ENCODE measurements at places on chromosomes 6 and 20.

- no peak for DNase-seq
Observed at GRCh38 chr6:23414051-23414445, 712.0 kb upstream of the NRSN1 start.

DNA sequence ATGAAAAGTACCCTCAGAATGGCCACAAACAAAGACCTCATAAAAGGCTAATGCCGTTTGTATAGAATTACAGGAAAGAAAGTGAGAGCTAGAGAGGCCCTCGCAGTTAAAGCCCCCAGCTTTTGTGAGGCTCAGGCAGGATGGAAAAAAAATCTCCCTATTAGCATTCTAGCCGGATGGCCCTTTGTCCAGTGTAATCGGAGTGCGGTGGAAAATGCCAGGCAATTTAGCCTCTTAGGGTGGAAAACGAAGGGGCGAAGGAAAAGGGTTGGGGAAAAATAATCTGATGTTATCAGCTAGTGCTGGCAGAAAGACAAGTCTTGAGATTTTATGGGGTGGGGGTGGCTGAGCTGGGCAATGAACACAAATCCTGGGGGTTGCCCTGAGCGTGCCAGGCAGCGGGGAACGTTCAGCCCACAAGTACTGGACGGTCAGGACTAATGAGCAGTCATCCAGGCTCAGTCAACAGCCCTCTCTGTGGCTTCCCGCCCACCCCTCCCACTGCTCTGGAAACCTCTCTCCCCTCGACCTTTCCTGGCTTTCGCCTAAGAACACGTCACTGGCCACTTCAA is 92.4 kb downstream of the PSMG4 start:
- DNase-seq: no peak

DNA sequence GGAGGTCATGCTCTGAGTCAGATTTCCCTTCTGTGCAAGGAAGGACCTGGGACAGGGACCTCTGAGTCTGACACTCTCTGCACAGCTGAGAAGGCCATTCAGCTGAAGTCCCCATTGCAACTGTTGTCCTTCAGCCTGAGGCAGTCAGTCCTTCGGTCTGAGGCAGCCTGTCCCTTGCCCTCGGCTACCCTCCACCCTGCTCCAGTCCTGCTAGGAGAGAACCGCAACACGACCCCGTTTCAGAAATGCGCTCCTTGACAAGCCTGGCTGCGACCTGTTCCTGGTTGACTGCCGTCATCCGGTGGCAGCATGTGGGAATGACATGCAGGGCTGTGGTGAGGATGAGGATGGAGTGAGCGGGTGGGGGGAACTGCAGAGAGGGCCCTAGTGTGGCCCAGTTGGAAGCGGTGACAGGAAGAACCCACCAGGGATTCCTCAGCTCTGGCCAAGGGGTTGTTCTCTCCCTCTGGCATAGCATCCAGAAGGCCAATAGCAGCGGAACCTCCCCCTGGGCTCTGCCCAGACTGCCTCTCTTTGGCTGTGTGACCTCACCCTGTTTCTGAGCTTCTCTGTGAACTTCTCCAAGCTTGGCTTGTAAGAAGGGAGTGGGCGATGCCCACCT is 40.3 kb upstream of the ANGPT4 start:
- DNase-seq: peak; percentile 58

GRCh38 chr20:8540466-8540865 is 408.4 kb downstream of the PLCB1 start:
- DNase-seq: no peak

- DNase-seq: no peak
Observed at GRCh38 chr6:36738108-36738507, 40.5 kb downstream of the RAB44 start.

DNA sequence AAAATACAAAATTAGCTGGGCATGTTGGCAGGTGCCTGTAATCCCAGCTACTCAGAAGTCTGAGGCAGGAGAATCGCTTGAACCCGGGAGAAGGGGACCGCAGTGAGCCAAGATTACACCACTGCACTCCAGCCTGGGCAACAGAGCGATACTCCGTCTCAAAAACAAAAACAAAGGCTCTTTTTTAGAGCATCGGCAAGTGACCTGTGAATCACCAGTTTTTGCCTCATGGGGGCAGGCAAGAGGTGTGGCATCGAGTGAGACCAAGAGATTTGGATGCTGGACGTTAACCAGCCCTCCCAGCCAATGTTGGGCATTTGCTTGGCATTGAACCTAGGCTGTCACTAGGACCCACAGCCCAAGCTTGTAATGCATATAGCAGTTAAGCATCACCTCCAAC is 14.6 kb upstream of the CDK5RAP1 start:
- DNase-seq: no peak

DNA sequence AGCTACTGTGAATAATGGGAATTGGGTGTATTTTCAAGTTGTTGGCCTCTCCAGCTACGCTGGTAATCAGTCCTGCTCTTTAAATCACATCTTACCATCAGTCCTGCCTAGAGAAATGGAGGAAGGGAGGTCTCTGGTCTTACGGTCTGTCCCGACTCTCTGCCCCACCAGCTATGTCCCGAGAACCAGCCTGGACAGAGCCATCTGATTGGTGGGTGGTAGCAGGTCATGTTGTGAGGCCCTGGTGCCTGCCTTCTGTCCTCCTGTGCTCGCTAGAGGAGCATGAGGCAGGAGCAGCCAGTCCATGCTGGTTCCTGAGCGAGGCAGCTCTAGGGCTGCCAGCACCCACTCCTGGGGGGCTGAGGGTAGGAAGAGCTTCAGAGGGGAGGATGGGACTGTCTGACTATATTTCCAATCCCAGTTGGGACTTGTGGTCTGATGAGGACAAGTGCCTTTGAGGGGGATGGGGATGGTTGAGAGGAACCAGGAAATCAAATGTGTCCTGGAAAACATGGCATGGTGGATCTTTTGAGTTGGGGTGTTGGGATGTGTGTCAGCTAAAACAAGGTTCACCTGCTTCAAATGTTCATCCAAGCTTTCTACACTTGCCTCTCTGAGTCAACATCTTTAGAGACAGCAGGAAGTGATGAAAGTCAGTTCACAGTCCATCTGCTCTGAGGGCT is 33.0 kb downstream of the SYNJ2 start:
- DNase-seq: no peak

DNA sequence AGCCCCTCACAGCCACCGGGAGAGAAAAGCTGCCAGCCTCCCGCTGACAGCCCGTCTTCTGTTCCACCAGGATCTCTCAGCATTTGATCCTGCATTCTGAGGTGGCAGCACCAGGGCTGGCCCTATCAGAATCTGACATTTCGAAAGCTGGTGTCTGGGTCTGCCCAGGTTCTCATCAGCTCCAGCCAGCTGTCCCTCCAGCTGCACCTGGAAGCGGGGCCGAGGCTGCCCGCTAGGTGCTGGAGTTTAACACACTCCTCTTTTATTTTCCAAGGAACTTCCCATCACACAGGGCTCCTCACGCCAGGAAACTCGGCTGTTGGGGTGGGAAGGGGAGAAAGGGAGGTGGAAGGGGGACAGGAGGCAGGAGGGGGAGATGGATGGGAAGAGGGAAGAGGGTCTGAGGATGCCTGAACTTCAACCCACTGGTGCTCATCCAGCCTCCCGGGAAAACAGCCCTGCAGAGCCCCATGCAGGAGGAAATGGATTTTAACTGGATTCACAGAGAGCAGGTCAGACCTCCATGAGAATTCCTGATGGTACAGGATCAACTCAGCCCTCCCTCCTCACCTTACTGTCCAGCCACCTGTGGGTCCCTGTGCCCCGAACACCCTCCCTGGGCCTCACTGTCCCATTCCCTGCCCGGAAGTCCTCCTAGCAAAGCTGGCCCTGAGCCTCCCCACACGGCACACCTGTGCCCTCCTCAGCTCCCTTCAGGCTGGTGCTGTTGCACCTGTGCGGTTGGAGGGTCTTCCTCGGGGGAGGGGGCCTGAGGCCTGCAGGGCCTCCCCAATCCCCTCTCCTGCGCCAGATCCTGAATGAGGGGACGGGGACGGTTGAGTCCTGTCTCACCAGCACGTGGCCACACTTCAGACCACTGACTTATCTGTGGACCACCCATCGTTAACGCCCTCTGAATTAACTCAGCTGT is 3.9 kb upstream of the LSM14B start:
- DNase-seq: no peak

- DNase-seq: no peak
Observed at GRCh38 chr6:116159782-116160524, 34.0 kb upstream of the COL10A1 start.

GRCh38 chr6:166586424-166587156 is at the start of gene RAMACL:
Gene RAMACL (minus strand): TSS chr6:166586678. CDS start chr6:166586477, 201 bp downstream.
- DNase-seq: no peak

DNA sequence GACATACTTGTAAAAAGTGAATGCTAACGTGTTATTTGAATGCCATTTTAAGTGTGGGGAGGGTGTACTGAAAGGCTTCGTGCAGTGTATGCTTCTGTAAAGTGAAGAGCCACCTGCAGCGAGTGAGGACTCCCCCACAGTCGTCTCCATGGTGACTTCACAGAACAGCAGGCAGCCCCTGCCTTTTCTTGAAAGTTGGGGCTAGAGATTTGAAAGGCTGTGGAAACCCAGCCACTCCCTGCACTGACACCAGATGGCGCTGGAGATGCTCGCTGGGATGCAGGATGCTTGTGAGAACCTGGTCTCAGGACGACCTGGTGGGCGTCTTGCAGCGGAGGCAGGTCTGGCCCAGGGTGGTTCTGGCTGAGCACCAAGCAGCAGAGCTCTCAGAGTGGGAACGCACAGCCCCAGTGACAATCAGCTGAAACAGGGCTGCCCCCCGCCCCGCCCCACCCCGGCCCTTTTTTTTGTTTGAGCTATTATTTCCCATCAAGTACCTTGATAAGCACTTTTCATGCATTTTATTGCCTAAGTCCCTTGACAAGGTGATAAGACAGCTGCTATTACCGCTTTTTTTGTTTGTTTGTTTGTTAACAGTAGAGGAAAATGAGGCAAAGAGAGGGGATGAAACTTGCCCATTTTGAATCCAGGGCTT is 150.3 kb downstream of the SYCP2 start:
- peak; percentile 58 for DNase-seq

DNA sequence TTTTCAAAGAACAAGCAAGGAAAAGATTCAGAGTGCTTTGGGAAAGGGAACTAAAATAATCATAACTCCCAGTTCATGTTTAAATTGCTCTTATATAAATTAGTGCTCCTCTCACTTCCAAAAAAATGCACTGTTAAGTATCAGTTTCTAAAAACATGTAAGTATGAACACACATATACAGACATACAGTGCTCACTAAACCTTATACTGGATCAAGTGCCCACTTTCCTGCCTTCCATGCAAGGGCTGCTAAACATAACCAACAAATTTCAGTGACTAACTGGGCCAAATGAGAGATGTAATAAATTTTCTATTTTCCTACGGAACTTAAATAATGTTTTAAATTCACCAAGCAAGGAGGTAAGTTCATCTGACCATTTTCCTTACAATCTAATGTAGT is 6.4 kb downstream of the TFAP2A start:
- no peak for DNase-seq

GRCh38 chr20:5657190-5657875 is 92.9 kb upstream of the SHLD1 start:
- DNase-seq: no peak

DNA sequence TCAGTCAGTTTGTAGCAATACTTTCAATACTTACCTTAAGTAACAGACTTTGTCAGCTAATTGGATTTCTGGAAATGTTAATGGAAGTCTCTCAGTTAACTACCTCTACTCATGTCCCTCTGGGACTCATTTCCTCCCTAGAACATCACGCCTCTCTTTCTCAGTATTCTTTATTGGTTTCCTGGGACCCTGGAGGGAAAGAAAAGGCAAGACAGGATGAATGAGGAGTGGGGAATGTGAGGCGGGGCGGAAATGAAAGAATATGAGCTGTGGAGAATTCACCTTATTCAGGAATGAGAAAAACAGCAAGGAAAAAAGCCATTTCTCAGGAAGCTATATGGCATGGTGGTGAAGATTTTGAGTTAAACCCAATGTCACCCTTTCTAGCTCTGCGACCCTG is 62.7 kb downstream of the ANKS1A start:
- no peak for DNase-seq

- no peak for DNase-seq
Observed at GRCh38 chr6:101462576-101462975, 69.1 kb downstream of the GRIK2 start.

DNA sequence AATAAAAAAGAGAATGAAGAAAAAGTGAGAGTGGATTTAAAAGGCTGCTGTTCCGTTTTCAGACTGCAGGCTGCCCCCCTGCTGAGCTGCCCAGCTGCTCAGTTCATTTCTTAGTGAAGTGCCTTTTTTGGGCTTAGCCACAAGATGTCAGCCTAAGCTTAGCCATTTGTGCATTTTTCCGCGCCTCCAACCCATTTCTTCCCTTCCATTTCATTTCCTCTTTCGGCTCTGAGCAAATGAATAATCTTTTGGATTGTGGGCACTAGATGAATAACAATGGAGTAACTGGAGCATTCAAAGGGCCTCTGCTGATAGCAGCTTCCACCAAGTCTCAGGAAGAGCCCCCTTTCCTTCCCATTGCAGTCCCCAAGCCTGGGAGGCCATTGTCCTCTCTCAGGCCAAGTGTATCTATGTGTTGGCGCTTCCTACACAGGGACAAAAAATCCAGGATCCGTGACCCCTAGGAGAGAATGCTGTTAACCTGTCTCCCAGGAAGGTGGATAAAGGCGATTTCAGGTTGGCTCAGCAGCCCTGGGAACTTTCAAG is 83.5 kb upstream of the SPTLC3 start:
- DNase-seq: peak; percentile 24

- no peak for DNase-seq
Observed at GRCh38 chr6:36920546-36920945, 34.0 kb upstream of the PI16 start.

DNA sequence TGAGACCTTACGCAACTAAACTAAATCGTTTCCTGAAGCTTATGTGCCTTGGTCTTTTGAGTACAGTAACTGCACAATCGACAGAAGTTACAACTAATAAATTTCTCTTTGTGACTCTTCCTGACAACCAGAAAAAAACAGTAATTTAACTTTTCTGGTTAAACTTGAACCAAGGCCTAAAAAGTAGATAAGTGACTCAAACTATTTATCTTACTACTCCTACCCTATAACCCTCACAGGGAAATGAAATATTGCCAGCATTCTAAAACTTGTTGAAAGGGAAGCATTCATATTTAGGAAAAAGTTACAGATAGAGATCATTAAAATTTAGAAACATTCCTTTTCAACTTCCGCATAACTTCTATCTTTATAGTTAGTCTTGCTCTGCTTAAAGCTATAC is 1034.4 kb downstream of the EYS start:
- DNase-seq: no peak

DNA sequence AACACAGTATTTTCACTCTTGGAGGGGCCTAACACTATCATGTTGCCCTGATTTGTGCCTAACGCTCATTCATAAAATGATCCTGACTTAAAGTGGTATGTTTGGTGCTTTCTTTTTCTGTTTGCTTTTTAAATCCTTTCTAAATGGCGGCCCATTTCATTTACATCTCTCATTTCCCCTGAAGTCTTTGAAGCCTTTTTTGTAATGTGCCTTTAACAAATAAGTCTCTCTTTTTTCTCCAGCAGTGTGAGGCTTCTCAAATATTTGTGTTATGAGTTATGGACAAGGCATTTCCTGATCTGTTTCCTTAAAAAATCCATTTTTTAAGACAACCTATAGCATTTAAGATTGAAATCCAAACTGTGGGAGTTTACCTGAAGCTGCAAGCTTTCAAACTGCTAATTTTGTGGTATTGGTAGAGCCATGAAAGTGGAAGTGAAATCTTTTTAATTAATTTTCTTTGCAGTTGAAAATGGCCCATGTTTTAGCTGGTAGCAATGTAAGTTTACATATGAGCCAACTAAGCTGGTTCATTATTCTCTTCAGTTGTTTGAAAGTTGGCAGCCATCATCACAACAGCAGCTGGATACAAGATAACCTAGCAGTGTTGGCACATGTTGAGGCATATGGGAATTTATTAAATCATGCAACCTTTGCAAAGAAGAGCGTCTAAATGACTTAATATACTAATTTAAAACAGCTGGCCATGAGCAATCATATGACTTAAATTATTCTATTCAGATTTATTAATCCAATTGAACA is 469.7 kb downstream of the CDKAL1 start:
- no peak for DNase-seq

- no peak for DNase-seq
Observed at GRCh38 chr6:153023977-153024708, 21.6 kb upstream of the MTRF1L start.
